ENCODE measurements at places on chromosomes 1 and 21. TPM values are rescaled to one million over a fixed set of nuclear protein-coding genes. Genes with fewer than 3 reads are reported as not detected.

DNA sequence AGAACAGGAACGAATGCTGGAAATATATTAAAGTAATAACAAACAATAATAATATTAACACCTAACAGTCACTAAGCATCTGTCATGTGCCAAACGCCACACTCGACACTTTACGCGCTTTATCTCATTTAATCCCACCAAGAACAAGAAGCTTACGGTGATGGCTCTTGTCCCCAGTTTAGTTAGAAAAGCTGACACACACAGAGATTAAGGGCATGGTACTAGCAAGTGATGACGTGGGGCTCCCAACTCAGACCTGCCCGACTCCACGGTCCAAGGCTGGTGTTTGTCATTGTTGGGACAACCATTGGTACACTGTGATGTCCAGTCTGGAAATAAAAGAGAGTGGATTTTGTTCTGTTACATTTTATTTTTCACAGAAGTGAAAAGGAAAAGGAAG, 41.1 kb upstream of the KIF26B start:
- DNase-seq, result no peak

DNA sequence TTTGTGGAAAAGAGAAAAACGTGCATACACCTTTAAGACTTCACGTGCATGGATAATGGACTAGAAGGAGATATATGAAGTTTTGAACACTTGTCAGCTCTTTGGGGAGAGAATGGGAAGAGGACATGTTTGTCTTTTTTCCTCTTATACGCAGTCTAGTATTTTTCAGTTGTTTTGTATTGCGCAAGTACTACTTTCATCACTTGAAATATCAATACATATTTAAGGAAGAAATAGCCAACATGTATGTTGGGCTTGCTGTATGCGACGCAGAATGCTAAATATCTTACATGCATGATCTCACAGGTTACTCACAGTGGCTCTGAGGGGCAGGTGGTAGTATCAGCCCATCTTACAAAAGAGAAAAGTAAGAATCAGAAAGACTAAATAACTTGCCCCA, 176.5 kb upstream of the RUNX1 start:
- DNase-seq, result no peak

- DNase-seq, result no peak
These were observed 13.9 kb downstream of the DNAJC6 start for GRCh38 chr1:65323246-65323645.

- peak; percentile 72 for DNase-seq
These were observed 3.5 kb upstream of the RIMS3 start for GRCh38 chr1:40668769-40669525.

GRCh38 chr1:81695741-81696140, 105.0 kb upstream of the ADGRL2 start:
- no peak for DNase-seq

DNA sequence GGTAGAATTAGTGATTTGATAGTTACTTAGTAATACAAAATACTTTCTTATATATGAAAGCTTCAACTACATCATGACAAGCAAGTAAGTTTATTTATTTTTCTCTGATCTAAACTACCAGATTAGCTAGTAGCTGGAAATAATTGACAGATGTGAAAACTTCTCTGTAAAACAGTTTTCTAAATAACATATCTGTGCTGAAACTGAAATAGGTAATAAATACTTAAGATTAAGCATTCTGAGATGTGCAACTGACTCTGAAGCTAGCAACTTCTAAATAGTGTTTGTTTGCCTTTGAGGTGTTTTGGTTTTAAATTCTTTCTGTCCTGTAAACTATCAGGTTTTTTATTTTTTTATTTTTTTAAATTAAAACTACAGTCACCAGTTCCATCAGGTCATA, 18.5 kb upstream of the LHX8 start:
- DNase-seq, result no peak

GRCh38 chr1:86169625-86170024, 13.1 kb upstream of the COL24A1 start:
- DNase-seq, result no peak

DNA sequence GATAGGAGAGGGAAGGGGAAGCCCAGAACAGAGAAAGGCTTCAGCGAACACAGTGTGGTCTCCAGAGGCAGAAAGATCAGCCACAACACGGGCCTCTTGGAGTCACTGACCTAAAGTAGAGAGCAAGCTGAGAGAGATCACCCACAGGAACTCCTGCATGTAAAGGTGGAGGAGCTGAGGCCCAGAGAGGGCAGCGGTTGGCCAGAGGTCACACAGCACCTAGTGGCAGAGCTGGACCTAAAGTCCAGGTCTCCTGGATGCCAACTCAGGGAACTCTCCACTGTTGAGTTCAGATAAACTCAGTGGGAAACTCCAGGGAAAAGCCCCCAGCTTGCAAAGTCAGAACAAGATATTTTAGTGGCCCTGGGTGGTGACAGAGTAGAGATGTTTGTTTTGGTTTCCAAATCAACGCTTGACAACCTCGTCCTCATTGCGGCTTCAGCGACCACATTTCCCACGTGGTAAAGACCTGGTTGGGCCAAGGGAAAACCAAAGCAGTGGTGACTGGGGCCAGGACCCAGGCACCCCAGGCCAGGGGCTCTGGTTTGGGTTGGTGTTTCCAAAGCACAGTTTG, 4.6 kb downstream of the IFFO2 start:
- peak; percentile 74 for DNase-seq

DNA sequence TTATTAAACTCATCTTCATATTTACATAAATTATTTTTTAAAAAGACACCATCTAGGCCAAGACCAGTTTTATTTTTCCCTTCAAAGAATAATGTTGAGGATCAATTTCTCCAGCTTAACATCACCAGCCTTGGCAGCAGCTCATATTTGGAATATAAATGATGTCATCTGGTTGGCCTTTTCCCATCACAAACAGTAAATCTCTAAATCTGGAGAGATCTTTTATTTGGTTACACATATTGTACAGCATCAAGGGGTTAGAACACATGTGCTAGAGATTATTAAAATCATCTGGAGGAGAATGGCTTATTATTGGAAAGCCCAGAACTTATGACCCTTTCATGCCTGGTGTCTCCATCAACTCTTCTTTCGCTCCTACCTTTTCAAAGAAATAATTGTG, 508.8 kb downstream of the PLPP3 start:
- DNase-seq, result no peak

DNA sequence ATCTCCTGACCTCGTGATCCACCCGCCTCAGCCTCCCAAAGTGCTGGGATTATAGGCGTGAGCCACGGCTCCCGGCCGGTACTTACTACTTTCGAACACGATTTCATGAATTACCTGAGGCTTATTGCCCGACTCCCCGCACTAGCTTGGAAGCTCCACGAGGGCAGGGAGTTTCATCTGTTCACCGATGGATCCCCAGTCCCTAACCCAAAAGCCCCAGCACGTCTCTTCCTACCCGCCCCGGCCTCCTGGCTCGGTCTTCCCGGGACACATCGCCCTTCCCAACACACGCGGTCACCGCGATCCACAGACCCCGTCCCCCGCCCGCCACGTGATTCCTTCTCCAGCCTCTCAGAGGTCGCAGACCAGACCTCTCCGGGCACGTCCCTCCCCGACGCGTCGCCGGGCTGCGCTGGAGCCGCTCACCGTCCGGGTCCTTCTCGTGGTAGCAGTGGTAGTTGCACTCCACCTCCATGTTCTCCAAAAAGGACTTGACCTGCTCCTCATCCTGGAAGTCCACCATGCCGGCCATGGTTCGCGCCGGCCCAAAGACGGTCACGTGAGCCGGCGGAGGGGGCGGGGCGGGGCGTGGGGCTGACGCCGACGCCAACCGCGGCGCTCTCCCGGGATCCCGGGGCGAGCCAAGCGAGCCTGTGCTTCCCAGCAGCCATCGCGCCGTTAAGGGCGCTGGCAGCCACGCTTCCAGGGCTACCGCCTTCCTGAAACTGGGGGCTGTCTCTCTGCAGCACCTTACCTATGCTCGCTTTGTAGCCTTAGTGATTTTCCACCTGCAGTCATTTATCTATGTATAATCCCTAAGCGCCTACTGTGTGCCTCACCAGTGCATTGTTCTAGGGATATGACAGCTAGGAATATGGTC, at the start of gene COA7:
COA7 (minus strand) TSS at position 553 of the 880 bp plus-strand sequence; CDS start at position 532, 21 bp downstream.
- DNase-seq, result peak; percentile 69

GRCh38 chr1:203325418-203326091, 20.2 kb downstream of the BTG2 start:
- no peak for DNase-seq

- DNase-seq, result no peak
These were observed 7.2 kb upstream of the MRPL39 start for GRCh38 chr21:25614441-25614840.

GRCh38 chr1:78318011-78318410, 172.8 kb upstream of the PTGFR start:
- no peak for DNase-seq

Gene CFHR1
- total RNA-seq, result not detected

Gene IARS2
- total RNA-seq, result 26.7 TPM

Gene ITLN2
- not detected for total RNA-seq

Gene UTS2
- 8.0 TPM for total RNA-seq

Gene CFHR5
- total RNA-seq, result not detected

Gene KRTAP12-2
- not detected for total RNA-seq

Gene RGS1
- total RNA-seq, result 2,600 TPM
